ENCODE measurements at places on chromosomes 2 and 18. TPM values are rescaled to one million over a fixed set of nuclear protein-coding genes. Genes with fewer than 3 reads are reported as not detected.

LHCGR gene
- 12.4 TPM for total RNA-seq

CCDC85A gene
- total RNA-seq = 3.9 TPM

TWSG1 gene
- total RNA-seq = 50.2 TPM

ALPP gene
- total RNA-seq = not detected

DCC gene
- not detected for total RNA-seq

PAX3 gene
- not detected for total RNA-seq

LINC00305 gene
- not detected for total RNA-seq

CREG2 gene
- not detected for total RNA-seq

KCNG2 gene
- 0.22 TPM for total RNA-seq

SLC19A3 gene
- 7.1 TPM for total RNA-seq

PPP4R3B gene
- 64.6 TPM for total RNA-seq

PECR gene
- 15.1 TPM for total RNA-seq

UGT1A6 gene
- not detected for total RNA-seq

LTBP1 gene
- 48.9 TPM for total RNA-seq

TMEM178A gene
- 6.6 TPM for total RNA-seq

TSGA10 gene
- 11.0 TPM for total RNA-seq

FIGLA gene
- 0.89 TPM for total RNA-seq

MROH2A gene
- total RNA-seq = not detected

CAD gene
- 31.4 TPM for total RNA-seq

GREB1 gene
- total RNA-seq = 6.5 TPM

FOXD4L1 gene
- not detected for total RNA-seq

SERPINB2 gene
- total RNA-seq = 2.6 TPM

MBD1 gene
- total RNA-seq = 63.9 TPM

LRRC30 gene
- not detected for total RNA-seq

KCNIP3 gene
- 13.9 TPM for total RNA-seq

MEP1B gene
- not detected for total RNA-seq

SKOR2 gene
- total RNA-seq = not detected

BMP10 gene
- total RNA-seq = not detected

PRKAG3 gene
- total RNA-seq = 0.49 TPM

DSG4 gene
- total RNA-seq = not detected

NEURL3 gene
- 0.58 TPM for total RNA-seq

ACTG2 gene
- total RNA-seq = 4.4 TPM

ALK gene
- total RNA-seq = 0.18 TPM

GRHL1 gene
- total RNA-seq = 1.5 TPM

TMEM247 gene
- not detected for total RNA-seq

LYG2 gene
- total RNA-seq = not detected

PHOSPHO2 gene
- total RNA-seq = 8.5 TPM

NRP2 gene
- 316 TPM for total RNA-seq

FAM237A gene
- not detected for total RNA-seq

GPR39 gene
- 0.31 TPM for total RNA-seq

LDLRAD4 gene
- total RNA-seq = 27.1 TPM

QPCT gene
- 4.8 TPM for total RNA-seq

GCKR gene
- 0.71 TPM for total RNA-seq

DNAJC5G gene
- total RNA-seq = not detected

CHRNG gene
- total RNA-seq = not detected

ADD2 gene
- total RNA-seq = 3.2 TPM

DCAF17 gene
- 24.0 TPM for total RNA-seq

AQP12B gene
- not detected for total RNA-seq

GKN2 gene
- not detected for total RNA-seq

IL36B gene
- total RNA-seq = not detected

DAW1 gene
- not detected for total RNA-seq

Data from sciatic nerve (tissue), 2 donors.